ENCODE measurements at places on chromosomes 13 and 19.
A peak's percentile ranks its signal among the peaks of the same experiment; 100 is the strongest.

- no peak for DNase-seq
Measured at GRCh38 chr13:94974015-94974951, 261.9 kb upstream of the SOX21 start.

DNA sequence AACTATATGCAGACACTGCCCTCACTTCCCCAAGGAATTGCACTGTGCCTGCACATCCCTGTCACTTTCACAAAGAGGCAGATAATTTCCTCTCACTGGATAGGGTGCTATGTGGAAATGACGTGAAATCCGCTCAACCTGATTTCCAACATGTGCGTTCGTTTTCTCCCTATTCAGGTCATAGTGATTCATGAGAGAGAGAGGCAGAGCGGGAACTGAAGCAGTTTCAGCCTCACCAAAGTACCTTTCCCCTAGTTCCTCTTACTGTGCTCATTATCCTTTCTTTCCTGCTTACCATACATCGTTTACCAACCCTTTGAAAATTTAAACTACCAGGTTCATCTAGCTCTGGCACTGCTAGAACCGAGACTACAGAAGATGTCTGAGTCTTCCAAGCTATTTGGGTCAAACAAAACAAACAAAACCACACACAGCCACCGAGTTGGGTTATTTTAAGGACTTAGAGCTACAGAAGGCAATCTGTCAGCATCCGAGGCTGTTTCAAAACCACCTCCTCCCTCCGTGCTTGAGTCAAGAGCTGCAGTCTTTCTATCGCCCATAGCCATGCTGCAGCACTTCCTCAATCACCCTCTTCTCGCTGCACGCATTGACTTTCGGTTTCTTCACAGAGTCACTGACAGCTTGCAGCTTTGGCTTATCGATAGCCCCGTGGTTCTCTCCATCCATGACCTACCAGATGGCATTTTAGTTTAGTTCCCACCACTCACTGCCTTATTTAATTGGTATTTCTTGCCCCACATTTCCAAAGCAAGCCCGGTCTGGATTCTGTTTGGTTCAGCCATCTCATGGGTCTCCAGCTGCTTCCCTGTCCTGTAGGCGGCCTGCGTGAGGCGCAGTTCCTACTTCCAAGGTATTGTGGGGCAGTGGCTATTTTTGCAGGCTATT is 1395.8 kb downstream of the EFNB2 start:
- peak; percentile 36 for DNase-seq

DNA sequence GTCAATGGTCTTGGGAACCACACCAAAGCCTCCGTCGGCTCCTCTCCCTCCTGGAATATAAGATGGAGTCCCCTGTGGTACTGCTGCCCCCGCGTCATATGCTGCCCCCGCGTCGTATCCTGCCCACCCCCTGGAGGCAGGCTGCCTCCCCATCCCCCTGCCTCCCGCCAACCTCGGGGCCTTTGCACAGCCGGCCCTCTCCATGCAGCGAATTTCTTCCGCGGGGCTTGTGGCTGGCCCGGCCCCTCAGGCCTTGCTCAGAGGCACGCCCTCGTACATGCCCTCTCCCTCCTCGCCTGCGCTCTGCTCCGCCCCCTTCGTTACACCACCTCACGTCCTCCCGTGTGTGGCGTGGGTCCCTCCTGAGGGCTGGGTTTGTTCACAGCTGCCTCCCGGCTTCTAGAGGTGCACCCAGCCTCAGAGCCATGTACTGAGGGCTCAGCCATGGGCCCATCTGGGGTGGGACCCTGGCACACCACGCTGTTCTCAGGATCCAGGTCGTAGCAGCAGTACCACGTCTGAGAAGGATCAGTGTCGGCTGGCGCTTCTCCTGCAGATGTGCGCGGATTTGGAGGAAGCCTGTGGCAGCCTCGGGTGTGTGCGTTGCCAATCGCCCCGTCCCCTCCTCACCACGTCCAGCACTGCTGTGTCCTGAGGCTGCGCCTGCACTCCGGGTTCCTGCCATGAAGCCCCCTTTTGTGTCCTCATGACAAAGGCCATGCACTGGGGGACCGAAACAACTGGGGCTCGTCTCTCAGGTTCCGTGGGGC is 47.7 kb downstream of the MCF2L start:
- DNase-seq = no peak

GRCh38 chr19:31226151-31226935 is 122.9 kb downstream of the TSHZ3 start:
- no peak for DNase-seq

DNA sequence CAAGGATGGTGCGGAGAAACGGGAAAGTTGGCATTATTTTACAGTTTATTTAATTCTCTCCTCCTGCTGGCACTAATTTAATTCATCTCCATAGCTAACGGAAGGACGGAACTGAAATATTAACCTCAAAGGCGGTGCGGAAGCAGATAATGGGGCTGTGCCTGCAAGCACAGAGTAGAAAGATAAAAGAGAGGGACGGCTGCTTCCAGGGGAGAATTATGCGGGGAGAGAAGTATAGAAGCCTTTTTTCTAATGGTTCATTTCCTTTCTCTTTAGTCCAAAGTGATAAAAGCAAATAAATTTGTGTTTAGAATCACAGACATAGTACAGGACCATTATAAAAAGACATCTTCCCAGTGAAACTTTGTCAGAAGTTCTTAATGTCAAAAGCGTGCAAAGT is 34.5 kb upstream of the UQCRFS1 start:
- DNase-seq = no peak

GRCh38 chr13:99687723-99688397 is 186.6 kb downstream of the TM9SF2 start:
- no peak for DNase-seq

All from activated T-cell treated with anti-CD3 and anti-CD28 coated beads for 1 hour (primary cell).